ENCODE measurements at places on chromosomes 6 and 20.

GRCh38 chr6:28802417-28803336 lies 121.1 kb downstream of the TRIM27 start:
- no peak for DNase-seq

DNA sequence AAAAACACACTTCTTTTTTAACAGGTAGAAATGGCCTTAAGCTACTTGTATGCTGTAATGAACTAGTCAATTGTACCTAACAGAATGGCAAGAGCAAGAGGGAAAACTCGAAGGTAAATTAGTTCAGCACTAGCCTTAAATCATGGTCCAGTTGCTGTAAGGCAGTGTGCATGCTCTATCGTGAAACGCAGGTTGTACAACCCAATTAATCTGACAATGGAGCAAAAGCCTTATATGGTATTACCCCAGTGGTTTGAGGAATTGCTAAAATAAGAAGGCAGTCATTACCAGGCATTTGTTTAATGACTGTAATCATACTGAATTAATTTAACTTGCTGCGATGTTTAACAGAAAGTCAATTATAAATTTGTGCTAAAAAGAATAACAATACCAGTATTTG lies 69.3 kb upstream of the SOX4 start:
- DNase-seq: no peak

DNA sequence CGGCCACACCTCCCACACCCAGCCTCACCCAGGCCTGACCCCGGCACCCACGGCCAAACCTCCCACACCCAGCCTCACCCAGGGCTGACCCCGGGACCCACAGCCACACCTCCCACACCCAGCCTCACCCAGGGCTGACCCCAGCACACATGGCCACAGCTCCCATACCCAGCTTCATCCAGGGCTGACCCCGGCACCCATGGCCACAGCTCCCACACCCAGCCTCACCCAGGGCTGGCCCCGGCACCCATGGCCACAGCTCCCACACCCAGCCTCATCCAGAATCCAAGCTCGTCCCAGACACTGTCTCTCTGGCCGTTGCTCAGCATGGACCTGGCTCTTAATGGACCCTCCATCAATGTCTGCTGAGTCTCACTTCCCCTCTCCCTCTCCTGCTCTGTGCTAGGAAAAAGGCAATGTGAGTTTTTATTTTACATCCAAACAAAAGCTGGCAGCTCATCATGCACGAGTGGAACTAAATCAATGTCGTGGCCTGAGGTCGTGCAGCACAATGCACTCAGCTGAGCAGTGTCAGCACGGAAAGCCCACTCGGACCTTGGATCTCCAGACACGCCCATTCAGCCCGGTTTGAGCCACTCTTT lies 36.1 kb downstream of the NINL start:
- DNase-seq: no peak

- DNase-seq: no peak
Measured at GRCh38 chr20:10064611-10065010, 29.8 kb downstream of the ANKEF1 start.

GRCh38 chr6:98747960-98748359 lies 86.4 kb upstream of the POU3F2 start:
- DNase-seq: no peak

DNA sequence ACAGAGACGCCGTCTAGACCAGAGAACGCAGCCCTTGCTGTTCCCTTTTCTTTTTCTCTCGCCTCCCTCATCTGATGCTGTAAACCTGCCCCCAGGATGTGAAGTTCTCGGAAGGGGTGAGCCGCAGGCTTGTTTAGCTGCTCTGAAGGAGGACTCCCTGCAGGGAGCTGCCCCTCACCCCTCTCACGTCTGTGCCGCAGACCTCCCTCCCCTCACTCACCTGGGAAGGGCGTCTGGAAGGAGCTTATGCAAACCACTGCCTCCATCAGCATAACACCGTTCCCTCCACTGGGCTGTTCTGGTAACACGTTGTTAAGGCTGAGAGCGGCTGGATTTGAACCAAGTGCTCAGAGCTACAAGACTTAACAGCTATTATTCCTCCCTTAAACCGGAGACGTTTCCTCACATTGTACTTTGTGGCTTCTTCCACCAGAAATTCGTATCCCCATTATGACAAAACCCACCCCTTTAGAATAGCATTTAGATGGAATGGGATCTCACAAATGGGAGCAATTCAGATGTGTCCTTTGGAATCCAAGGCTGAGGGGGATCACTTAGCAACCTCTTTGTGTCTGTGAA lies 99.8 kb downstream of the SMOC2 start:
- DNase-seq: no peak

GRCh38 chr6:151402228-151402627 lies 10.9 kb upstream of the ZBTB2 start:
- DNase-seq: no peak

- no peak for DNase-seq
Measured at GRCh38 chr20:4305091-4305490, 289.7 kb upstream of the RNF24 start.

DNA sequence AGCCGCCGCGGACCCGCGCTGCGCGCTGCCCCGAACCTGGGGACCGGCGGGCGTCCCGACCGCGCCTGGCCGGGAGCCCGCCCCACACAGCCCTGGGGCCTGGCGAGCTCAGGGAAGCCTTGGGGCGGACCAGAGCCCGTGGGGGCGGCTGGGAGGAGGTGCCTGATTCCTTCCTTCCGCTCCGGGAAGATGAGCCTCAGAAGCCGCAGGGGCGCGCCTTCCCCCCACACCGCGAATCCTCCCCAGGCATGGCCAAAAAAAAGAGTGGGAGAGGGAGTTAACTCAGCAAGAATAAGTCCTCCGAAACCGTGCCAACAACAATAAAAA lies at the start of gene CBLN4:
Gene CBLN4 (minus strand): TSS at position 131 of the 327 bp plus-strand sequence. CDS start 1,348 bp downstream, outside the sequence.
- no peak for DNase-seq

DNA sequence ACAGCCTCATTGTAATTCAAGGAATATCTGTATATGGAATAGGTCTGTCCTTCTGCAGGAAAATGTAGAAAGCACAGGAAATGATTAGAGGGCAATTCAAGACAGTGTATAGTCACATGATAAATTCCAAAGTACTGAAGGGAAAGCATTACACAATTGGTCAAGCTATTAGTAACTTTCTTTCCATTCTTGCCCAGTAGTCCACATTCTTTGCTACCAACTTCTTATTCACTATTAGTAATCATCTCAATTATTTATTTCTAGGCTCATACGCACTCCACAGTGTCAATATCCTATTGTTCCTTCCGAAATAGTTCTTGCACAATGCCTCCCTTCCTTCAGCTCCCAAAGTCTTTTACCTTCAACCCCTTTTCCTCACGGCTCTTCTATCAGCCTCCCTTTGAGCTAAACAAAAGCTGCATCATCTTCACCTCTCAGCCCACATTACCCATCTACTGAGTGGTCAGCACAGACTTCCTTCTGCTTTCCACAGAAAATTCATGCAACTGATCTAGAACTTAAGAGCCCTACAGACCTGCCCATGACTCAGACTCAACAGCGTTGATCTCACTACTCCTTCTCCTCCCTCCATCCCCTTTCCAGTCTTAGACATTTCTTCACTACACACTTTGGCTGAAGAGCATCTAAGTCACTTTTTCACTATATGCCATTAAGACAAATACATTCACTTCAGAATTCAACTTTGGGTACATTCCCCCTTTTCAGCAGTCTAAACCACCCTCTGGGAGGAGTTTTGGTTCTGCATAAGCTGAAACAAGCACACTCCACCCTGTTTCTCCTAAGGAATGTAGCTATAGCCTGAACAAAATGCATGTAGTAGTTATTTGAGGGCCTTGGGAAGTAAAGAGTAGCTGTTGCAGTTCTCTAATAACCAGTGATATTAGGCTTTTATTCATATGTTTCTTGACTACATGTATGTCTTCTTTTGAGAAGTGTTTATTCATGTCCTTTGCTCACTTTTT lies 157.9 kb downstream of the KIF16B start:
- no peak for DNase-seq

GRCh38 chr6:27296106-27296783 lies 15.8 kb downstream of the POM121L2 start:
- no peak for DNase-seq
